ENCODE measurements at places on chromosomes 5 and 9.

- no peak for DNase-seq
Measured at GRCh38 chr5:151890299-151890698, 34.4 kb downstream of the GLRA1 start.

DNA sequence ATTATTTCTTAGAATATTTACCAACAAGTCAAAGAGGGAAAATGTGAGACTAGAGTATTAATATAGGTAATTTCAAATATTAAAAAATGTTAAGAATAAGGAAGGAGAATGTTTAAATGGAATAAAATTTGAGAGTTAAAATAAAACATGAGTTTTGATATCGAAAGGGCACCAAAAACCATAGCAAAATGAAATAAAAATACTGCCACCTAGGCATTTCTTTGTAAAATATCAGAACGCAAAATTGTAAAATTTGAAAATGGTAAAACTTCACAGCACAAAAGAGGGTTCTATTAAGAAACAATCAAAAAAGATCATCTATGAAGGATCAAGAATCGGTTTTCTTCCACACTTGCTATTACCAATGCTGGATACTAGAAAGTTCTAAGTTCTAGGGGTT is 418.3 kb downstream of the TAF11L14 start:
- DNase-seq, result no peak

DNA sequence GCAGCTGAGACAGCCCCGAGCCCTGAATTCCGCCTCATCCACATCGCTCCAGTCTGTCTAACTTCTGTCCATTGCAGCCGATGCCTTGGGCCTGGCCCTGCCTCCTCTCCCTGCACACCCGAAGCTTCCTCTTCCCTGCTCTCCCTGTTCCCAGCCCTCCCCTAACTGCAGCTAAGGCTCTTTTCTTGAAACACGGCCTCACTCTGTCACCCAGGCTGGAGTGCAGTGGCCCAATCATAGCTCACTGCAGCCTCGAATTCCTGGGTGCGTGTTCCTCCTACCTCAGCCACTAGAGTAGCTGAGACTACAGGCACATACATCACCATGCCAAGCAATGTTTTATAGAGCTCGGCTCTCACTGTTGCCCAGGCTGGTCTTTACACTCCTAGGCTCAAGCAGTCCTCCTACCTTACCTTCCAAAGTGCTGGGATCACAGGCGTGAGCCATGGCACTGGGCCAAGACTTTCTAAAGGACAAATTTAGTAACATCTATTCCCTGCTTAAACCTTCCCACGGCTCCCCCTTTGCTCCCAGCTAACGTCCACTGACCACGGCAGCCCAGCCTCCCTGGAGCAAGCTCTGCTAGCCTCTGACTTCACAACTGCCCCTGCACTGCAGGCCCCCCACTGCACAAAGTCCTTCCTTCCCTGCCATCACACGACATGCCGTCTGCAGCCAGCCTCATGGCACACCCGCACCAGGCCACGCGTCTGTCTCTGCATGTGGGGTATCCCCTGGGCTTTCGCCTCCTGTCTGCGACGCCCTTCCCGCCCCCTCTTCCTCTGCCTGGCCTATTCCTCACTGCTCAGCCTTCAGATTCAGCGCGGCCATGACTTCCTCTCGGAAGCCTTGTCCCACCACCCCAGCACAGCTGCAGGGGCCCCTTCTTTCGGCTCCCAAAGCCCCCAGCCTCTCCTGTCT is 28.6 kb downstream of the LAMC3 start:
- DNase-seq, result no peak

GRCh38 chr5:62328772-62329491 is 22.9 kb downstream of the KIF2A start:
- no peak for DNase-seq

DNA sequence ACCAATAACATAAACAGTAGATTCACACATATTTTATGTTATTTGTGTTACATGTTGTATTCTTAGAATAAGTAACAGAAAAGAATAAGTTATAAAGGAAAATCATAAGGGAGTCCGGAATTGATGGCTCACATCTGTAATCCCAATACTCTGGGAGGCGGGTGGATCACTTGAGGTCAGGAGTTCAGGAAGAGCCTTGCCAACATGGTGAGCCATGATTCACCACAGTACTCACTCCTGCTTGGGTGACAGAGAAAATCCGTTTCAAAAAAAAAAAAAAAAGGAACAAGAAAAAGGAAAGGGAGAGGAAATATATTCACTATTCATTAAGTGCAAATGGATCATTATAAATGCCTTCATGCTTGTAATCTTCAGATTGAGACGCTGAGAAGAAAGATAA is 533.3 kb upstream of the CDH9 start:
- no peak for DNase-seq

DNA sequence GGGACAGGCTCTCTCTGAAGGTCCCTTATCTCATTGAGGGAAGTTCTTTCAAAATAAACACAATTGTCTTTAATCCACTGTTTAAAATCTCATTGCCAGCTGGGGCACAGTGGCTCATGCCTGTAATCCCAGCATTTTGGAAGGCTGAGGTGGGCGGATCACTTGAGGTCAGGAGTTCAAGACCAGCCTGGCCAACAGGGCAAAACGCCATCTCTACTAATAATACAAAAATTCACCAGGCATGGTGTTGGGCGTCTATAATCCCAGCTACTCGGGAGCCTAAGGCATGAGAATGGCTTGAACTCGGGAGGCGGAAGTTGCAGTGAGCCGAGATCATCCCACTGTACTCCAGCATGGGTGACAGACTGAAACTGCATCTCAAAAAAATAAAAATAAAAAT is 8.3 kb upstream of the NDFIP1 start:
- no peak for DNase-seq

- DNase-seq, result no peak
Measured at GRCh38 chr9:14362175-14362574, 48.2 kb upstream of the NFIB start.

DNA sequence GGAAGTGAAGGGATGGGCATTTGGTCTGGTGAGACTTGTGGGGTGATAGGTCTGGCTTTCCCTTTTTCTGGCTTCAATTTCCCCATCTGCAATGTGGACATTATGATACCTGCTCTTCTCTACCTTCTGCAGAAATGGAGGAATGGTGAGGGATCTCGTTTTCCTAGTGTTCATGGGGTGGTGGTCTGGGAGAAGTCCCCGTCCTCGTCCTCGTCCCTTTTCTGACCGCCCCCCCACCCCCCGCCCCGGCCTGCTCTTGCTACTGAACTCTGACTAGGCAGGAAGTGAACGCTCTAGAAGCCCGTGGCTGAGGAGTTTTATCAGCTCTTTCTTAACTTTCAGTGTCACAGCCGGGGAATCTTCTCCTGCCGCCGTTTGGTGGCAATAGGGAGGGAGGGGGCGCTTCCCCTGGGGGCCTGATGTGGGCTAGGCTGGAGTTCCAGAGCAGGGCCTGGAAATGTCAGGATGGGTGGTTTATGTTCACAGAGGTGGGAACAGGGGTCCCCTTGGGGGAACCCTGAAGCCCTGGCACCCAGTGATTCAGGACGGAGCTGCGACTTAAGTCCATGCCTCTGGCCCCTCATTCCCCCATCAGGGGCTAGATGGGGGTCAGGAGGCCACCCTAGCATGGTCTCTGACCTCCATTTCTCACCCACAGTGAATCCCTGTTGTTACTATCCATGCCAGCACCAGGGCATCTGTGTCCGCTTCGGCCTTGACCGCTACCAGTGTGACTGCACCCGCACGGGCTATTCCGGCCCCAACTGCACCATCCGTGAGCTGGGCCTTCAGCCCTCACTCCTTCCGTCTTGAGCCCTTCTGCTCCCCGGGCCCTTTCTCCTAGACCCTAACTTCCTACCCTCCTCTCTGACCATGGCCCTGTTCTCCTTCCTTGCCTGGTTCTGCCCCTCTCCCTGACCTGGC is 6.7 kb downstream of the PTGS1 start:
- no peak for DNase-seq
